ENCODE measurements at places on chromosomes 3 and 15.

- DNase-seq: no peak
These were observed 18.0 kb upstream of the RAB7A start for GRCh38 chr3:128707928-128708494.

DNA sequence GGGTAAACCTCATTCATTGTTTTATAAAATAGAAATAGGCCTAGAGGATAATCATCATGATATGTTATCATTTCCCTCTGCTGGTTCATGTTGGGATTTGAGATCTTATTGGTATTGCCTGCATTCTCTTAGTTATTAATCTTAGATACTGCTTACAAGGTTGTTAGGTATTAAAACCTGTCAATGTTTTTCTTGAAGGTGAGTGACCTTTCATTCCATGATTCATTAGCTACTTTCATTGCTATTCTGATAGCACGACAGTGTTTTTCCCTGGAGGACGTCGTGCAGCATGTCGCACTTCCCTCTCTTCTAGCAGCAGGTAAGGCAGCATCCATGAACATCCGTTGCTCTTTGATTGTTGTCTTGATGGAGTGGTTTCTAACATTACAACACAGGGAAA is 17.1 kb downstream of the P2RY12 start:
- no peak for DNase-seq

- DNase-seq: peak; percentile 63
These were observed 202.5 kb upstream of the TLE3 start for GRCh38 chr15:70299931-70300869.

- DNase-seq: no peak
These were observed 60.5 kb downstream of the SLMAP start for GRCh38 chr3:57816471-57817095.

GRCh38 chr3:514192-514591 is 317.6 kb downstream of the CHL1 start:
- DNase-seq: no peak

GRCh38 chr3:163951397-163951987 is 1126.8 kb downstream of the SI start:
- DNase-seq: no peak

- DNase-seq: no peak
These were observed 50.8 kb downstream of the CPN2 start for GRCh38 chr3:194300382-194300758.

GRCh38 chr3:4759689-4760312 is 219.4 kb upstream of the BHLHE40 start:
- DNase-seq: no peak

DNA sequence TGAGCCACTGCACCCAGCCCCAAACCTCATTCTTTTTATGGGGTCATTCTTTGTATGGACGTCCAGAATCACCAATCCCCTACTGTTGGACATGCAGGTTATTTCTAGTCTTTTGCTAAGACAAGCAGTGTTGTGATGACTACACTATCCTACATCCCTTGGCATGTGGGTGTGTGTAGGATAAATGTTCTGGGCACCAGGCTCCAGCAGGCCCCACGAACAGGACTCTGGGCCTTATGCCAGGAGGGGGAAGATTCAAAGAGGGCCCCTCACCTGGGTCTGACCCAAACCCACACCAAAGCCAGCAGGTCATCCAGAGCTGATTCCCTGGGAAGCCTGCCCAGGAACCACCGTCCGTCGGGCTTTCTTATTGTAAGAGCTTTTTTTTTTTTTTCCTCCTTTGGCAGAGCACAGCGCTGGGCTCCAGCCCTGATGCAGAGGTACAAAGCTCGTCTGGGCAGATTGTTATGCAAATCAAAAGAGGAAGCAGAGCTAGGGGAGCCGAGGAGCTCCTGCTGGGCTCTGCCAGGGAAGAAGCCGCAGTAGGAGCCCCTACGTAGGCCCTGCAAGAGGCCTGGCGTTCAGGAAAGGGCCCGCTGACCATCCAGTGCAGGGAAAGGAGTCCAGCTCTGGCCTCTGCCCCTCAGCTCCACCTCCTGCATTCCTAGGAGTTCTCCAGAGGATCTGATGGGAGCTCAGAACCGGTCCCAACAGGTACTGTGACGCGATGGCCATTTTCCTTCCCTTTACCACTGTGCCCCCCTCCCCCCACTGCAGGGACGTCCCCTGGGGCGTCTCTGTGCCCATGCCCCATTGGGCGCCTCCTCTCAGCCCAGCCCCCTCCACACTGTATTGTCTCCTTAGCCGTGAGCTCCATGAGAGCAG is 29.0 kb upstream of the FURIN start:
- DNase-seq: no peak

GRCh38 chr3:105195260-105195659 is 171.4 kb upstream of the ALCAM start:
- DNase-seq: no peak

DNA sequence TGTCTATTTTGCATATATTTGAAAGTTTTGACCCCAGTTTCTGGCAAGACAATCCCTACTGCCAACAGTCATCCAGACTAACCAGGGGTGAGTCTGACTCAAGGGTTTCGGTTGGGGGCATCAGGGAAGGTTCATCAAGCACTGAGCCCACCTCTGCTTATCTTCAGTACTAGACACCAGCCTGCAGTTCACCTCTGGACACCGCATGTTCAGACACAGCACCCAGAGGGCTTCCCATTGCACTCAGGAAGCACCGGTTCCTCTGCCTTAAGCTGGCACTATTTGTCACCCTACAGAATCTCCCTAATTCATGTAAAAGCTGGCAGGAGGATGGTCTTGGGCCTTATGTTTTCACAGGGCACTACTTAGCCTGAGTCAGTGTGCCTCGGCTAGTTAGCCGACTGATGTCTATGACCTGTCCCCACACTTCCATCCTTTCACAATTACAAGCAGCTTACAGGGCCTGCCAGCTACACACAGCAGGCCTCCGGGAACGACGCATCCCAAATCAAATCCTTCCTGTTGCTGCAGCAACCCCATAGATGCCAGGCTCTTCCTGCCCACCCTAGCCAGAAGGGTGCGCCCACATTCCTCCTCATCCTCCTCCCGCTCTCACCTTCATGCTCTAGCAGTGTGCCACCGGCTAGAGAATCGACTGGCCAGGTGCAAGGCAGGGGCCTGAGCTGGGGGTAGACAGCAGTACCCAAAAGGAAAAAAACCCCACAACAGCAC is 52.5 kb downstream of the SH3BP5 start:
- DNase-seq: no peak

GRCh38 chr3:129558772-129559564 is 16.0 kb downstream of the H1-8 start:
- DNase-seq: no peak

DNA sequence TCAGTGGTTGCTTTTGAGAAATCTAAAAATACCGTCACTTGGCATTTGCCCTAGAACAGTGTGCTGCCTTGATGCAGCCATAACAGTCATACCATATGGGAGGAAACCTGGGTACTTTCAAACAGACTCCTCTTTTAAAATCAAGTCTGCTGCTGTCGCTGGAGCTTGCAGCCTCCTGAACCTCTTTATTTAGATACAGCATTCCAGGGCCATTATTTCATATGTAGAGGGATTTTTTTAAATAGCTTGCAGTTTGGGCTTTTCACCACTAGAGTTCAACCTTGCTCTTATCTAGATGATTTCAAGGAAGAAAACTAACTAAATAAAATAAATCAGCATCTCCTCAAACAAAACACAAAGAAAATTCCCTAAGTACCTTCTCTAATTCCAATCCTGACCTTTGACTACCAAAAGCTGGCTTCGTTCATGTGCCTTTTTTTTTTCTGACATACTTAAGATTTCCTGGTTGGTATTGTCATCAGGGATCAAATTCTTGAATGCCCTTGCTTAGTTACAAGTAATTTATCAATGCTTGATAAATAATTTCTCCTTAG is 111.6 kb downstream of the KBTBD8 start:
- no peak for DNase-seq

- no peak for DNase-seq
These were observed 32.9 kb downstream of the PLCH1 start for GRCh38 chr3:155712008-155712407.

- DNase-seq: no peak
These were observed 188.1 kb downstream of the FOXP1 start for GRCh38 chr3:71395470-71395869.

DNA sequence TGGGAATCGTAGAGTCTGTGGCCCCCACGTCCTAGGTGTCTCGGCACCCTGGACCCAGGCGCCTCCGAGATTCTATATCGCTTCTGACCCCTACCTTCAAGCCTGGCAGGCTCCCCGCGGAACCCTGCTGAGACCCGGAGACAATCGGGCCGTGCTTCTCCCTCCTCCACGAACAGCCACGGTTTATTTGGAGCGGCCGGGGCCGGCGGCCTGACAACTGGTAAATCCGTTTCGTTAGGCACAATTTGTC is 1.4 kb downstream of the GATA2 start:
- DNase-seq: no peak

- no peak for DNase-seq
These were observed 575.6 kb downstream of the GRM7 start for GRCh38 chr3:7436542-7436941.

DNA sequence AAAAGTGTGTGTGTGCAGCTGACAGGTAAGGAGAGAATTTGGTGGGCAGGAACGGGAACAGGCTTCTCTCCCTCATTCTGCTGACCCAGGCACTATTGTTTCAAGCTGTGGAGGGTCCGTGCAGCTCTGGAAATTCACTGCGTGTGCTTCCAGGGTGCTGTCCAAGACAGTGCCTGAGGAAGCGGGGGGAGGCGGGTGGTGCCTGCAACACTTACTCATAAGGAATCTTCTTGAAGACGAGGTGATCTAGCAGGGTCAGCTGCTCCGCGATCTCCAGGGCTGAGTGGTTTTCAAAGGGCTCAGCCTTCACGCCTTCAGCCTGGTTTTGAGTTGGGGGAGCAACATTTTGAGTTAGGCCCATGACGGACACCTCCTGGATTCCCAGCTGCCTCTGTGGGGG is 46.6 kb upstream of the CTSH start:
- no peak for DNase-seq

- DNase-seq: no peak
These were observed 43.4 kb downstream of the HDGFL3 start for GRCh38 chr15:83164111-83164770.

DNA sequence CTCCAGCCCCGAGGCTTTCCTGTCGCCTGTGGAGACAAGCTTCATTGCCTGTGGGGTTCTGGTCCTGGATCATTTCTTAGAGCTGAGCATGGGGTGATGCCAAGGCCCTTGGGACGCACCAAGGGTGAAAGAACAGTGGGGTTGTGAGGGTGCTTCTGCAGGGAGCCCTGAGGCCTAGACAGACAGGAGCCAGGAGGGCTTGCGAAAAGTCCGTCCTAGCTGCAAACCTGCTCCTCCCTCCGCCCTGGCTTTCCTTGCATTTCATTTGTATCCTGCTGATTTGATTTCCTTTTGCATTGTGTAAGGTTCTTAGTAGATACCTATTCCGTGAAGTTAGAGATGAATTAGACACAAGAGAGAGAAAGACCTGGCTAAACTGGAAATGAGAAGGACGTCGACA is 286.9 kb upstream of the C2CD4B start:
- no peak for DNase-seq

DNA sequence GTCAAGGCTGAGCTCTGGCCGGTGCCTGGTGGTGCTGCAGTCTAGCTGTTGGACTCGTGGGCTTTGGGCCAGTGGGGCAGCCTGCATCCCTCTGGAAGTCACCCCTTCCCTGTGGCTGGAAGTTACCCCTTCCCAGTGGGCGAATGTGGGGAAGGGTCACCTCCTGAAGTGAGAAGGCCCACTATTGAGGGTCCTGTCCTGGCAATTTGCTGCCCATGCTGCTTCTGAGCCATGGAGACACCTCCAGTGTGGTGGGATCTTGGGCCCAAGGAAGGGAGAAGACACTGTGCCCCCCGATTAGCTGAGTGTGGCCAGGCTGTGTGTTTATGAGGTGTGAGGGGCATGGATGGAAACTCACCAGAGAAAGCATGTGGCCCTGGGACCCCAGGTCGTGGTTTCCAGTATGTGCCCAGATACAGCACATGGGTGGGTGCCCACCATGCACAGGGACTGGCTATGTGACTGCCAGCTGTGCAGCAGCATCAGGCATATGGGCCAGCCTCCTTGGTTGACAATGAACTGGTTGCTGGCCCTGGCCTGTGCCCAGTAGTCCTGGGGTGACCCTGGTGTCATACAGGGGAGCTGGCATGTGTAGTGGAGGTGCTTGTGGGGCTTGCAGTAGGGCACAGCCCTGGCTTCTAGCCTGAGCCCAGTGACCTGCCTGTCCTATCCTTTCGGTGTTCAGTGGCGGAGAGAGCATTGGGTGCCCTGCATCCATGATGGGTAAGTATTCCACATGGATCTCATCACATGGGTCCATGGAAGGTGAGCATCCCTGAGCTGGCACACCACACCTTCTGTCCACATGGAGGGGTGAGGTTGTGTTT is 221.2 kb downstream of the SNRPN start:
- DNase-seq: no peak

DNA sequence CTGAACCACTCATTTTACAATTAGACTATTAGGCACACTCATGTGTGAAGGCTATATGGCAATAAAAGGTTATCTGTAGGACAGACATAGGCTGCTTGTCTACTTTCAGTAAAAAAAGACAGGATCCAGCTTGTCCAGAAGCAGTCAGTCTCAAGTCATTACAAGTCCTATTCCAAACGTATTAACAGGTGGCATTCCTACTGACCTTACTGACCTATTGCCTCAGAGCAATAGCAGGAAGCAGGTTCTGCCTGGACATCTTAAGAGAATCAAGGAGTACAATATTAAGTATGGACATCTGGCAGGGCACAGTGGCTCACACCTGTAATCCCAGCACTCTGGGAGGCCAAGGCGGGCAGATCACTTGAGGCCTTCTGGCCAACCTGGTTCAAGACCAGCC is 7.0 kb downstream of the CMTM6 start:
- no peak for DNase-seq

DNA sequence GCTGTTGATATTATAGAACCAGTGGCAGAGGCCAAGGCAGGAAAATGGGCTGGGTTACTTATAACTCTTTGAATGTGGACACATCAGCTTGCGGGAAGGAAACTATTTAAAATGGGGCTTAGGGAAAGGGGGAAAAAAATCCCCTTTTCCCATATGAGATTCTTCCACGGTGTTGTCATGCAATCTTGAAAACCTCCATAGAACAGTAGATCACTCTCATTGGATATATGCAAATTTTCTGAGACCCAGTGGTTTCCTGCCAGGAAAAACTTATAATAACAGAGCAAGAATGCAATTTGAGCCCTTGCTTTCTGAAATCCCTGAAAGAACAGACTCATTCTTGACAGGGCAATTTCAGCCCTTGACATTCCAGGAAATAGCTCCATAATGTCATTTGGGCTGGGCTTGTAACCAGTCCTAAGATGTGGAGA is 31.1 kb downstream of the TMEM212 start:
- no peak for DNase-seq

DNA sequence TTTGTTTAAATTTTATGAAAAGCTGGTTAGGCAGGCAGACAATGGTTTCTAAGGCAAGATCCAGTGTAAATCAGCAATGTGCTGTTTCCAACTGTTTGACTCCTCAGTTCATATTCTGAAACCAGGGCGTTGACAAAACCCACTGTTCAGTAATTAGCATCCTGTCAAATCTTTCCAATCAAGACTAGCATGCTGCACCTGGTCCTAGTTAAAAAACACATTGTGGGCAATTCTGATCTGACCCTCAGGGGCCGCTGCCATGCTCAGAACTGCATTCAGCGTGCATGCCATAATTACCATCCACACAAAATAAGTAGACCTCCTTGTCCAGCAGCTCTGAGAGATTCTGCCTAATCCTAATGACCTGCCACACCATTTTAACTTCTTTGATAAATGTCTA is 20.9 kb upstream of the RBP1 start:
- no peak for DNase-seq

- DNase-seq: no peak
These were observed 75.6 kb downstream of the RAD18 start for GRCh38 chr3:8887435-8888300.

Data from stimulated activated CD4-positive, alpha-beta T cell treated with anti-CD3 and anti-CD28 coated beads, Interleukin-4, amount 100 ng/mL, for 1 hour (primary cell).